ENCODE measurements at places on chromosomes 5 and 9.

GRCh38 chr5:54194318-54194717 lies 116.1 kb downstream of the ARL15 start:
- no peak for DNase-seq

DNA sequence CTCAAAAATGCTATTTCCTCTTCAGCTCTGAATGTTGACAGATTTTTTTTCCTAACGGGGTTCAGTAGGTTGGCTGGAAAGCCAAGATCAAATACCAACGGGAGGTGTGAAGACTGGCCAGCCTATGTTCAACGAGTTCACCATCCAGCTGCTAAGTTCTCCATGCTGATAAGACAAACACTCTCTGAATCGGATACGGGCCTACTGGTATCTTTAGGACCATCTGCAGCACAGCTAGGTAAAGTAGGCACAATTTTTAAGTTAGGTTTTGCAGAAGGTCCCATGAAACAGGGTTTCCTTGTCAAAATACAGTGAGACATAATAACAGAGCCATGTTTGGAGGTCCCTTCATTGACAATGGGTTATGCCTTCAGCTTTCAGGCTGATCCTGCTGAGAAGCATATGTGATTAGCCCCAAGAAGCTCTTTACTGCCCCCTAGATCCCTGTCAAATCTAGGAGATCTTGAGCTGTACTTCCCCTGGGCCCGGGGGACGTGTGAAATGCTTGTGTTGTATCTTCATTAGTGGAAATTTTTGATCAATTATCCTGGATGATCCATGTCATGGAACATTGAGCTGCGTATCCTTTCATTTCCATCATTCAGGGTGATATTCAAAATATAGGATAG lies 60.6 kb downstream of the PGM5 start:
- DNase-seq = no peak

DNA sequence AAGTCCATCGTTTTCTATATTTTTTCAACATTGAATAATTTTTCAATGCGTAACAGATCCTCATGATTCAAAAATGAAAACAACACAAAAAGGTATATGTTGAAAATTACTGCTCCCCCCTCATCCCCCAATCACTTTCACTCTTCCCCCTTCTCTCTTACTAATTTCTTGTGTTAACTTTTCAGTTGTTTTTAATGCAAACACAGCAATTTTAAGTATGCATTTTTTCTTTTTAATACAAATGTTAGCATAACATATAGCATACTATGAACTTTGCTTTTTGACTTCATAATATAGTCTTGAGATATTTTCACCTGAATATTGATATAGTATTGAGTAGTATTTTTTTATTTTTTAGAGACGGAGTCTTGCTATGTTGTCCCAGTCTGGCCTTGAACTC lies 41.1 kb upstream of the CAMK4 start:
- DNase-seq = no peak

DNA sequence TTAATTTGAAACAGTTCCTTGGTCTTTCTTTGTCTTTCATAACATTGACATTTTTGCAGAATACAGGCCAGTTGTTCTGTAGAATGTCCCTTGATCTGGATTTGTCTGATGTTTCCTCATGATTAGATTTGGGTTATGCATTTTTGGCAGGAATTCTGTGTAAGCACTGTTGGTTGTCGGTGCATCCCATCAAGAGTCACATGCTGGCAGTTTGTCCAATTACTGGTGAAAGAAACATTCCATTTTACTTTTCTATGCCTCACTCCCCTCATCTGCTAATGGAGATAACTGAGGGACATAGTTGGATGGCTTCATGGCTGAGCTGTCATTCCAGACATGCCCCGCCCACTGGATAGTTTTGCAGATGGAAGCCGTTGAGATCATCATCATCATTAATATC lies 7.6 kb upstream of the ZNF618 start:
- no peak for DNase-seq

DNA sequence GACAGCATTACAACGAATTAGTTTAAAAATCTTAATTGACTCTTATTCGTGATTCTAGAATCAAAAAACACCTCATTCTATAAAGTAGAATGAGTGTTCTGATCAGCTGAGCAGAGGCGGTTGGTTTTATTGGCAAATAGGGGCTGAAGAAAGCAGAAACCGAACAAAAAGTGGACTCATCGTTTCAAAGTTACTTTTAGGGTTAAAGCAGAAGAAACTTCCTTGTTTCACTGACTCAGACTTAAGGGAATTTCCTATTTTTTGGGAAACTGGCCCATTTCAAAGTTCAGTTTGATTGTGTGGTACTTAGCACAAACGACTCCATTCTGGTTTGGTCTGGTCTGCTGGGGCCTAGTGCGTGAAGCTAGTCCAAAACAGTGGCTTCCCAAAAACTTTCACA lies 862 bp upstream of the NDUFB6 start:
- no peak for DNase-seq

DNA sequence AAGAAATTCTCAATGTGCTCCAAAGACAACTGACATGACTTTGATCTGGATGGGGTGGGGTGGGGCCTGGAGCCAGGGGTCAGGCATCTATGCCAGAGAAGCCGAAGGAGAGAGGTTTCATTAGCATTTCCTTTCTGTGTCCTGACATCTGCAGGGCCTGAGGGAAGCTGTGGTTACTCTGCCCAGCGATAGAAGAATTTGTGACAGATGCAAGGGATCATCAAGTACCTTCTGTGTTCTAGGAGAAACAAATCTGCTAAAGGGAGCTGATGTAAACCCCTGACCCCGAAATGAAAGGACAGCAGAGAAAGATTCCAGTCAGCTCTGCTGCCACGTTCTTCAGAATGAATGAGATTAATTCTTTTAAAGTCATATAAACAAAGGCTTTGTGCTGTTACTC lies 335.7 kb downstream of the PRELID2 start:
- no peak for DNase-seq

DNA sequence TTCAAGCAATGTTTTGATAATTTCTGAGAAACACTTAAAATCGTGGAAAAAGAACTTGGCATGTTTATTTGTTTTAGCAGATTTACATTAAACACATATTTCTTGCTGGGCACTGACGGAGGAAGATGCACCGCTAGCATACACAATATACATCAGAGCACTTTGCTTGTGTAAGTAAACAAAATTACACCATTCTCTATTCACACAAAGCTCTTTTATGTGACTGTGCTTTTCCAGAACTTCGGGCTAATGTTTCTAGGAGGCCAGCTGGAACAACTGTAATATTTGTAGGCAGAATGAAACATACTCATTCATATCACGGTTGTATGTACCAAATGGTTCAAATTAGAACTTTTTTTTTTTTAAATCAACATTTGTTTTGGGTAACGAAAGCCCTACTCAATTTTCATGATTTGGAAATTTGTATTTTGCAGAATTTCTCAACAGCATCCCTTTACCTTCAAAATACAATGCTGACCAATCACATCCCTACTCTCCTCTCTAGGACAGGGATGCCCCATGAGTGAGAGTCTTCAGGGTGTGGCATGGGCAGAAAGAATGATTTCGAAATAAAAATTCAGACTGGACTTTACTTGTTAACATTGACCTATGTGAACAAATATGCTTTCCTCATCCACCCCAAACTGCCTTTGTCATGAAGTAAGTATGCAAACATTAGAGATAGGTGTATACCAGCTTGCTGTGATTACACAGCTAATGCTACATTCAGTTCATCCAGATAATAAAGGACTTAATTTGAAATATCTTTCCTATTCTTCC lies 425.1 kb downstream of the BNC2 start:
- no peak for DNase-seq

DNA sequence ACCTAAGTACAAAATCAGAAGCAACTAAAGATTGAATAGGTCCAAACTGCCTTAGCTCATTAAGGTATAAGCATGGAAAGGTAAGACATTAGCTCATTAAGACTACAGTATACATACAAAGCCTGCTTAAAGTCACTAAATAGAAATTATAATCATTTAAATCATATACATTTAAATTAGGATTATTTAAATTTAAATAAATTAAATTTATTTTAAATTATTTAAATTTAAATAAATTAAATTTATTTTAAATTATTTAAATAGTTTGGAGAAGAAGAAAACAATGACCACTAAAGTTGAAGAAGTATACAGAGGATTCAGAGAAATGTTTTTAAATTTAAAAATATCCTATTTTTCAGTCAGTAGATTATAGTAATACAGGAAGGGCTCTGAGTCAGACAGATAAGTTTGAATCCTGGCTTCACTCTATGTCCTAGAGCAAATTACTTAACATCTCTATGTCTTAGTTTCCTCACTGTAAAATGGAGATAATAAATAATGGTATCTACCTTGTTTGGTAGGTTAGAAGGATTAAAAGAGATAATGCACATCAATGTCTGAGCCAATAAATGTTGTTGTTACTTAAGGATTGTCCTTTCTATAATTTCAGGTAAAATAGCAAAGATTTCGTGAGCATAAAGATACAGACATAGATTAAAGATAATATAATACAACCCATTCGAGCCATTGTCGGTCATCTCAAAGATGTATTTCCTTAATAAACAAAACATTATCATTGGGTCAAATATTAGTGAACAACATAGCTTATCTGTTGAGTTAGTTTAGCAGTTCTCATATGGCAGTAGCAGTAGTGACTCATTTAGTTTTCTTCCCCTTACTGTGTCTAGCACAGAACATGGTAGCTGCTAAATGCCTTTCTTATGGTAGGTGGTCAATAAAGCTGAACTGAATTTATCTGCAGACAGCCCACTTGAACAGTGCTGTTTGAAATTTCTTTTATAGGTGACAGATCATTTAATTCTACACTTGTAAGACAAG lies 100.6 kb downstream of the KIAA0825 start:
- no peak for DNase-seq

DNA sequence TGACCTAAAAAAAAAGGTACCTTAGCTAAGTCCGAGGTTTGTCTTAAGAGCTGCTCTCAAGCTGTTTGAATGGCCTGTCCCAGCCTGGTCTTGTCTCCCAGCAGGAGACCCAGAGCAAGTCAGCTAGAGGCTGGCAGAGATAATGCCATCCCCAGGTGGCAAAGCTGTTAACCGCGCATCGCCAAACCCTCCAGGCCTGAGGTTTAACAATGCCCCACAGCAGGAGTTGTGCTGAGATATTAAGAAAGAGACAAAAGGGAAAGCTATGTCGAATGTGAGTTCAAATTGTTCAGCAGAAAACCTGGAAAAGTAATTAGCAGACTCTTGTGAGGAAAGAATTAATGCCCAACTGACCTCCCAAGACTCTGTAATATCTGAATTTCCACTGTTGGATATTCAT lies 187.1 kb downstream of the FSTL4 start:
- no peak for DNase-seq

- DNase-seq = no peak
These were observed 146.1 kb upstream of the RAI14 start for GRCh38 chr5:34510002-34510401.

DNA sequence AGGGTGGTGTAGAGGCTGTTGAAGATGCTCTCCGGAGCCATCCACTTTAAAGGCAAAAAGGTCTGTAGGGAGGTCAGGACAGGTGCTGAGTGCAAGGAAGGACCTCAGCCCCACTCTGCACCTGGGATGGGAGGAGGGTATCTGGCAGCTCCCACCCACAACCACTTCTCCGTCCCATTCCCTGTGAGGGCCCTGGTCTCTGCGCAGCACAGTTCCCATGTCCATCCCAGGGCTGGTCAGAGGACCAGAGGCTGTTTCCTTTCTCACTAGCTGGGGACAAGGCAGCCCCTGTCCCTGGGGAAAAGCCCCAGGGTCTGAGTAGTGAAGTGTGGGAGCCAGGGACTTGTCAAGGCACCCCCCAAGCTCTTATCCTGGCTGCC lies 33.7 kb upstream of the CSF1R start:
- no peak for DNase-seq

GRCh38 chr9:113486327-113486726 lies 22.8 kb downstream of the RGS3 start:
- no peak for DNase-seq

DNA sequence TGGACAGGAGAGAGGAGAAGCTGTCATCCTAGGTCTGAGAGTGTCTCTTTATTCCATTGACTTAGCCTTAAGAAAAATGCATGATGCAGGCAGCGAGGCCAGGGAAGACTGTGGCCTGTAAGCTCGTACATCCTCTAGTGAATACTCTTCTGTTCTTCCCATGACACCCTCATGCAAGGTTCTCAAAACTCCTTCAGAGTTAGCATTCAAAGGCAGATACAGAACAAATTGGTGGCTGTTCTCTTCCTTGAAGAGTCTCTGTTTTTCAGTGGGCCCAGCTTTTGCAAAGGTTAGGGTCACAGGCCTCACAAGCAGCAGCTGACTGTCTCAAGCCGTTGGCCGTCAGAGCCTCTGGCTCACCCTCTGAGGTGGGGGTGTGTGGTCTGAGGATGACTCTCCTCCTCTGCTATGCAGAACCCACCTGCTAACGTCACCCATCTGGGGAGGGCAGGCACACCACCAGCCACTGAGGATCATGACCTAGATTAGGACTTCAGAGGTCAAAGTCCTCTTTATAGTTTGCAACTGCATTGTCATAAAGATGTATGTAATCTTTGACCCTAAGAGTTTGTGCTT lies 15.1 kb downstream of the ADCY2 start:
- no peak for DNase-seq

GRCh38 chr9:135135171-135135928 lies 47.9 kb downstream of the OLFM1 start:
- no peak for DNase-seq

DNA sequence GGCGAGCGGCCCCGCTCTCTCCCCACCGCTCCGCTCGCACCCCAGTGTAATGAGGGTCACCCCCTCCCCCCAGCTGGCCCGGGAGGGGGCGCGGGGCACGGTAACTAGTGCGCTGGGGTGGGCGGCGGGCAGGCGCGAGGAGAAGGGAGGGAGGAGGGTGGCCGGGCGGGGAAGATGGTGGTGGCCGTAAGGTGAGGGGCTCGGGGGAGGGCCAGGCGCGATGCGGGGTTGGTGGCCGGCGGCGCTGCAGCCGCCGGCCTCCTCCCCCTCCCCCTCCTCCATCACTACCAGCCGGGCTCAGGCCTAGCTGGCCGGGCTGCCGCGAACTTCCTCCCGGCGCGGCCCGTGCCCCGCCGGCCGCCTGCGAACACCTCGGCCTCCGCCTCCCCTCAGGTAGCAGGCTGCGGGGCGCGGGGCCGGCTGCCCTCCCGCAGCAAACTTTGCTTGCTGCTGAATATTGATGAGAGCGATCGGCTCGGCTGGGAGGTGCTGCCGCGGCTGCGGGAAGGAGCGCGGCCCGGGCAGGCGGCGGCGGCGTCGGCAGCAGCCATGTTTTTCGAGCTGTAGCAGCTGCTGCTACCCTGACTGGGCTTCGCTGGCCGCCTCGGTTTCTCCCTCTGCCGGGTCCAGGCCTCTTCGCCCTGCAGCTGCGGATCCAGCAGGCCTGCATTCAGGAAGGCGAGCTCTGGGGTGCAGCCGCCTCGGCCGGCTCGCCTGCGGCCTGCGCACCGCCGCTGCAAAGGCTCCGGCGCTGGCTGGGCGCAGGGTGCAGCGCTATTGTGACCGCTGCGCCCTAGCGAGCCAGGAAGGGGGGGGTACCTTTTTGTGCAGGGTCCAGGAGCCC lies 502 bp downstream of the NSD1 start:
- DNase-seq = no peak

- DNase-seq = no peak
These were observed at the start of gene CDKN2B-AS1 for GRCh38 chr9:21994556-21995005. TSS of gene CDKN2B-AS1 (plus strand) at chr9:21994791.

DNA sequence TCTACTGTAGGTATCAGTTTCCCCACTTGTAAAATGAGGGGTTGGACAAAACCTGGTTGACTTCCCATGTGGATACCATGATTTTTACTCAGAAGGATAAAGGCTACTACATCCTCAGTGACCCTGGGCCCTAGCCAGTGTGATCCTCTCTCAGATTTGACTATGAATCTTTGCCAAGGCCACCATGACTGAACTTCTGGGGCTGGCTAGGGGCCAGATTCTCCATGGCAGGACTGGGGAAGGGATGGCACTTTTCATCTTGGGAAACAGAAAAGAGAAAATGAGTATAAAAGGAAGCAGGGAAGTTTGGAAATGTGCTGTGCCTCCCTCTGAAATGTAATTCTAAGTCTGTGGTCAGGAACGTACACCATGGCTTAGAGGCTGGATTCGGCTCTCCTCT lies 1.4 kb upstream of the FSTL4 start:
- no peak for DNase-seq
